ENCODE measurements at places on chromosomes 7 and 10.

DNA sequence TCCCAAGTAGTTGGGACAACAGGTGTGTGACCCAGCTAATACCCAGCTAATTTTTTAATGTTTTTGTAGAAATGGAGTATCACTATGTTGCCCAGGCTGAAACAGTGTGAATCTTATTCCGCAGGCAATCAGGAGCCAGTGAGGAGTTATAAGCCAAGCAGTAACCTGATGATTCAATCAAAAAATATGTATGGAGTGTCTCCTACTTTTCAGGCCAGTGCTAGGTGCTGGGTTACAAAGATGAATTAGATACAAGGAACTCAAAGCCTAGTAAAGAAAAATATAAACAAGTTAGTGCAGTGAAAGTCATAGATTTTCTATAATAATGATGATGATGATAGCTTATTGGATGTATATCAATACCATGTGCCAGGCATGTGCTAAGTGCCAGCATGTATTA lies 13.2 kb upstream of the IFRD1 start:
- DNase-seq: no peak

DNA sequence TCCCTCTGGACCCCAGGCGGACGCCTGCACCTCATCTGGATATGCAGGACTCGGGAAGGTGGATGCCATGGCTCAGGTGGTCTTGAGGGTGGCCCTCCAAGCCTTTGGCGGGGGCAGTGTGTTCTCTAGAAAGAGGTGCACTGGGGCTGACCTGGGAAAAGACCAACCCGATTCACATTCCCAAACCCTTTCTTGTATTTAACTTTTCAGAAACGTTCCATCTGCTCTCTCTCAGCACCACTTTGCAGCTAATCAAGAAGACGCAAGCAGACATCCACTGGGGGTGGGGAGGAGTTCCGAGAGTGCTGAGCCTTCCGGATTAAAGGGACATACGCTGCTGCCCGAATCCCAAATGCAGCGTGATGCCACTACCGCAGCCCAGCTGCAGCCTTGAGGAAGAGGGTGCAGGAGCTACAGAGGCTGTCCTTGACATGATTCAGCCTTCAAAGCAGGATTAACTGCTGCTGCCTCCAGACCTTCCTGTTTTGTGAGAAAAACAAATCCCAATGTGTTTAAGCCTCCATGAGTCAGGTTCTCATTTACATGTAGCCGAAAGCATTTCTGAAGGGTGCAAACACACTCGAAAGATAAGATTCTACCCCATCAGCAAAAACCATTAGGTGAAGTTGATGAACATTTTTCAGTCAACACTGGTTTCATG lies 39.9 kb downstream of the RBM17 start:
- DNase-seq: no peak

DNA sequence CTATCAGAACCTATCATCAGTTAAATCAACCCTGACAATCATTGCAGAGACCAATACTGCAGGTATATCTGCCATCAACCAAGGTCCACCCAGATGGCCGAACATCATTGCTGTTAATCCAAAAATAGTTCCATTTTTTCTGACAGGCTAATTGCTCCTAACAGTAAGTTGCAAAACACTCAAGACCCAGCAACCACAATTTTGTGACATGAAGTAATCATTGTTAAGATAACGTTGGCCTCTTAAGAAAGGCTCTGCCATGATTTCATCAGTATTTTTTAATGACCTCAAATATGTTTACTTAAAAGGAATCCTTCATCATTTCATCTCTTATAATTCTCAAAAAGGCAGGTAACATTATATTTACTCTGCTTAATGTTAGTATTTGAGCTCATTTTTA lies 553.4 kb upstream of the POM121L12 start:
- DNase-seq: no peak

GRCh38 chr7:142357953-142358520 lies 100.2 kb upstream of the PRSS58 start:
- no peak for DNase-seq

GRCh38 chr7:152617056-152617455 lies 58.9 kb downstream of the XRCC2 start:
- no peak for DNase-seq

DNA sequence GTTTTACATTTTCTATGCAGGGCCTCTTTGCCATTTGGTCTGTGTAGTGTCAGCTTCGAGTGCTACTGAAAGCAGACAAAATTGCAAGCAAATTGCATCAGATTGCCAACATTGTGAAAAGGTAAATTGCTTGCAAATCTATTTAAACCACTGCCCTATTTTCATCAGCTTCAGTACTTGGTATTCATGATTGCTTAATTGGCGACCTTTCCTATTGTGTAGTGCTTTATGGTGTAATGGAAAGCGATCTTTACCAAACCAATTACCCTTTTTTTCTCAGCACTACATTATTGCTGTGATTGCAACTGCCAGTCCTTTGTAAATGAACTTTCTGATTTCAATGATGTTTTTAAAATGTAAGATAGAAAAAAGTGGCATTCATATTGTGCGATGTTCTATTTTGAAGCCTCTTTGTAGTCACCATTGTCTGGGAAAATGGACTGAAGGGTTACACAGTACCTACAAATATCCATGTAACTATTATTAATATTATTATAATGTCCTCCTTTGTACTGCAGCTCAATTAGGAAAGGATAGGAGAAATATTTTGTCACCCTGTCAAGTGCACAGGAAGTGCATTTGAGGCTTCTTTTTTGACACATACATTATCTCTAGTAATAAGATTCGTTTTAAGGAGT lies 177.7 kb upstream of the SP8 start:
- DNase-seq: no peak

- DNase-seq: no peak
Measured at GRCh38 chr7:16599860-16600259, 45.7 kb downstream of the ANKMY2 start.

- no peak for DNase-seq
Measured at GRCh38 chr10:60305380-60305892, 84.2 kb downstream of the ANK3 start.

DNA sequence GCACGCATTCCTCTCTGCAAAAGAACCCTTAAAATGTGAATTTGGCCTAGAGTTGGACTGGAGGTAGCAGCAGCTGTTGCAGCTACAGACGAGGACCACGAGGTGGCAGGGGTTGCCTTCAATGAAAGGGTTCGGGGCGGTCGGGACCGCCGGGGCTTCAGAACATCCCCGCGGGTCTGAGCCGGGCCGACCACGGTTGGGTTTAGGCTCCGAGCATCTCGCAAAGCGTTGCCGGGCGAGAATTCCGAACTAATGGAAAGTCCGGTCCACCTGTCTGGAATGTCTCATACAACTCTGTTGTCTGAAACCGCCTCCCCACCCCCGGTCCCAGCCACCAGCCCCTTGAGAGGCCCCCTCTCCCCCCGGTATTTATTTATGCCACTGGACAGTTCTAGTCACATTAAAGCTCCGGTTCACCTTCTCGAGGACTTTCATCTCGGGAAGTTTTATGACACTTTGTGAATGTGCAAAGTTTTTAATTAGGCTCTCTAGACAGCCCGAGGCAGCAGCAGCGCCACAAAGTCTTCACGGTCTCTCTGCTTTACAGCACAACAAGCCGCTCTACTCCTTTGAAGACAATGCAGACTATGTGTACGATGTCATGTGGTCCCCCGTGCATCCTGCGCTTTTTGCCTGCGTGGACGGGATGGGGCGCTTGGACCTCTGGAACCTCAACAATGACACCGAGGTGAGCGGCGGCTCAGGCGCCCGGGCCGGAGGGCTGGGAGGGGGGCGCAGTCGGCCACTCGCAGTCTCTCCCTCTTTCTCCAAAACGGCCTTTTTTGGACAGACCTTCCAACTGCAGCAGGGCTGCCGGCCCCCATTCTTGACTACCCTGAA lies 246.2 kb downstream of the SLC25A13 start:
- peak; percentile 36 for DNase-seq

DNA sequence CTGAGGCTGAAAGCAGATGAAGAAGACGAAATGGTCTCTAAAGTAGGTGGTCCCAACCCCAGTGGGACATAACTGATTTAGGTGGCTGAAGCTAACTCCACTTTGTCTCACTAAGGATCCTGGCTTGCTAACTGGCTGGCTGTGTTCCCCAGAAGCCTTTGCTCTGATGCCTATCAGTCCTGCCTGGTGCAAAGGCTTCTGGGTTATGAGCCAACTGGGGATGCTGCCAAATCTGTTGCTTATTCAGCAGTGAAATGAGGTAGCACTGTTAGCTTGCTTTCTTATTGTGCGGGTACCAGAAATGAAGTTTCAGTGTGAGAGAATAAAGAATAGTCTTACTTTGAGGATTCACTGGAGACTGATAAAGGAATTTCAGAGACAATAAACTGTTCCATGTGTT lies 18.1 kb downstream of the PRKG1 start:
- DNase-seq: no peak

GRCh38 chr7:121102619-121103018 lies 114.1 kb downstream of the CPED1 start:
- DNase-seq: no peak

- DNase-seq: no peak
Measured at GRCh38 chr10:21687266-21688008, 153.4 kb downstream of the MLLT10 start.

DNA sequence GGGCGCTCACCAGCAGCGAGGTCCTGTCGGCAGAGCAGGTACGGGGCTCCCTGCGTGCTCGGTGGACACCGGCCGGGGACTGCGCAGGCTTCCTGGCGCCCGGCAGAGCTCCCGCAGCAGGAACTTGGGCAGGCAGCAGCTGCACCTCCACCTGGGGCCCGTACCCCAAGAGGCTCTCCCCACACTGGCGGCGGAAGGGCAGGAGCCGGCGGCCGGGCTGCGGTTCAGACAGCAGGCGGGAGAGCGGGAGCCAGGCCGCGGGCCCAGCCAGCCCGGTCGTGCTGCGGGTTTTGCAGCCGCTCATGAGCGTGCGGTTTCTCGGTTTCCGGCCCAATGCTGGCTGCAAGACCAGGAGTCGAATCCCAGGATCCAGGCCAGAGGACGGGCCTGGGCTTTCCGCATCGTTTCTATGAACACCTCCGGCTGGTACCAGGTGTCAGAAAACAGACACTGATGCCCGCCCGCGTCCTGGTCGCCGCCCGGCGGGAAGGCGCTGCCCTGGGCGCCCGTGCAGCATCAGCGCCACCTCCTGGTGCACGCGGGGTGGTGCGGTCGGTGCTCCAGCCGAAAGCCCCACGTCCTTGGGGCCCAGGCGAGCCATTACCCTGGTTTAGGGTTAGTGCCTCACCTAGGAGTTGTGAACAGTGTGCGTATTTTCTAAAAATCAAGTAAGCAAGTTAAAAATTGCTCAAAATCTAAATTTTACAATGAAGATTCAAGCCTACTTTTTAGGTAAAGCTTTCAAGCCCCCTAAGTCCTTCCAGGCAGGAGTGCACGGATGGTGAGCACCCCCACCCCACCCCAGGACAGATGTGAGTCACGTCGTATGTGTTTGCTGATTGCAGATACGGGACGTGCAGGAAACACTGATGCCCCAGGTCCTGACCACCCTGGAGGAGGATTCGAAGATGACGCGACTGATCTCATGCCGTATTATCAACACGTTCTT lies 47.4 kb upstream of the PRKAR1B start:
- DNase-seq: peak; percentile 55

DNA sequence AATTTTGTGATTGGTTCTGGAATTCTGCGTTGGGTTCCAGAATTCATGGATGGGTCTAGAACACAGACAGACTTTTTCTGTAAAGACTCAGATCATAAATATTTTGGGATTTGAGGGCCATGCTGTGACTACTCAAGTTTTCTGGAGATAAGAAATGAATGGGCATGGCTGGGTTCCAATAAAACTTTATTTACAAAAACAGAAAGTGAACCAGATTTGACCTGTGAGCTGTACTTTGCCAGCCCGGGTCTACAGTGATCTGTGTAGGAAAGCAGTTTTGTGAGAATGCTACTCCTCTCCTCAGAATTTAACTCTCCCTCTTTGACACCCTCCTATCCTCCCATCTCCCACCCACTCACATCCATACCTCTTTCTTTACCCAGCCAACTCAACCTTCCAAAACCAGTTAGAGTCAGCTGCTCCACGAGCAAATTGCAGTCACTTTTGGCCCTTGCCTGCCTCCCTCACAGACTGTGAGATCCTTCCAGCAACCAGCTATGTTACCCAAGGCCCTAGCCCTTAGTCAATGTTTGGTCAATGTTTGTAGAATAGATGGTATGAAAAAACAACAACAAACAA lies 312.8 kb upstream of the ZMIZ1 start:
- DNase-seq: no peak

DNA sequence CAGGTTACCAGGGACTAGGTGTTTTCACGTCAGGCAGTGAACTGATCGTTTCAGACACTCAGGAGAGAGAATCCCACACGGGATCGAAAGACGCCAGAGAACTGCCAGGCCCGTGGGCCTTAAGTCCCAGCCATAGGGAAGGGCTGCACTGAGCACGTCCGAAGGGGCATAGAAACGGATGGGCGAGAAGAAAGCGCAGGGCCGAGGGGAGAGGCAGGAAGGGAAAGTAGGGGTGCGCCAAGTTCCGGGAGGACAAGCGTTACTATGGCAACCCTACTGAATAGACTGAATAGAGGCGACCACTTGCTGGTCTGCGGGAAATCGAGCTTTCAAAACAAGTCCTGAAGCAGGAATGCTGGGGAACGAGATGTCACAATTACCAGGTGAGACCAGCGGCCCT lies 421.3 kb upstream of the NUPR2 start:
- DNase-seq: no peak

GRCh38 chr7:106681815-106682495 lies 21.0 kb upstream of the CCDC71L start:
- no peak for DNase-seq

DNA sequence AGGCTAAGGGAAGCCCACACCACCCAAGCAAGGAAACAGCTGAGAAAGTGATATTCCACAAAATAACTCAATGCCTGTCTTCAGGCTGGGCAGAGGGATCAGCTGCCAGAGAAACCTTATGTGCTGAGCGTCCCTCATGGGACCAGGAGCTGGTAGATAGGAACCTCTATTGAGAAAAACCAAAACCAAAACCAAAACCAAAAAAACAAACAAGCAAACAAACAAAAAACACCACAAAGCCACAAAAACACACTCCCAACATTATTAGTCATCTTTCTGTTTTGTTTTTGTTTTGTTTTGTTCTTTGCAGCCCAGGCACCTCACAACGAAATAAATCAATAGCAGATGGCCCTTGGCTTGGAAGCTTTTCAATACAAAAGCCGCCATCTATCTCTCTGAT lies 760.8 kb upstream of the CELF2 start:
- DNase-seq: no peak

GRCh38 chr7:139603896-139604295 lies 80.4 kb downstream of the CLEC2L start:
- no peak for DNase-seq

- no peak for DNase-seq
Measured at GRCh38 chr7:15751191-15751701, 64.8 kb upstream of the MEOX2 start.

GRCh38 chr7:16708980-16709379 lies 44.6 kb upstream of the TSPAN13 start:
- DNase-seq: no peak

Measured in stimulated activated CD4-positive, alpha-beta T cell treated with anti-CD3 and anti-CD28 coated beads, Interleukin-1b, Interleukin-23, amount 100 ng/mL, for 24 hours (primary cell).